ENCODE measurements at places on chromosomes 5 and 9.

- no peak for DNase-seq
Measured at GRCh38 chr9:1098551-1098950, 48.4 kb downstream of the DMRT2 start.

GRCh38 chr5:101785090-101785489, 511.0 kb downstream of the SLCO4C1 start:
- no peak for DNase-seq

- DNase-seq, result no peak
Measured at GRCh38 chr5:151153766-151154272, 3.8 kb downstream of the ANXA6 start.

- no peak for DNase-seq
Measured at GRCh38 chr9:18720691-18721090, 246.7 kb downstream of the ADAMTSL1 start.

- DNase-seq, result no peak
Measured at GRCh38 chr5:124180299-124180874, 566.1 kb downstream of the ZNF608 start.

DNA sequence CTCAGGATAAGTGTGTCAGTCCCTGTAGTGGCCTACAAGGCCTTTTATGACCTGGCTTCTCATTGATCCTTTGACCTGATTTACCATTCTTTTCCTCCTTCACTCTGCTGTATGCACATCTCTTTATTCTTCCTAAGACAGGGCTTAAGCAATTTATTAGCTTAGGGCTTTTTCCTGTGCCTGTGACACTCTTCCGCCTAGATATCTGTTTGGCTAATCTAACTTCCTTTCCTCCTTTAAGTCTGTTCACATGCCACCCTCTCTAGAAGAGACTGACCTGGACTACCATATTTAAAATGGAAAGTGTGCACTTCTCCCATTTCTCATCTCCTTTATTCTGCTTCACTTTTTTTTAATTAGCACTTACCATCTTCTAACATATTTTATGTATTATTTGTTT, 29.1 kb downstream of the FOCAD start:
- DNase-seq, result no peak

All from stimulated activated CD4-positive, alpha-beta T cell treated with anti-CD3 and anti-CD28 coated beads, TNF-alpha, amount 100 ng/mL, for 24 hours (primary cell).